ENCODE measurements at places on chromosomes 3 and 15.

- DNase-seq = no peak
Observed at GRCh38 chr3:29538610-29538958, 257.7 kb downstream of the RBMS3 start.

GRCh38 chr15:30791239-30792175 is 112.2 kb upstream of the FAN1 start:
- no peak for DNase-seq

GRCh38 chr3:134333522-134334181 is 40.6 kb downstream of the AMOTL2 start:
- no peak for DNase-seq

DNA sequence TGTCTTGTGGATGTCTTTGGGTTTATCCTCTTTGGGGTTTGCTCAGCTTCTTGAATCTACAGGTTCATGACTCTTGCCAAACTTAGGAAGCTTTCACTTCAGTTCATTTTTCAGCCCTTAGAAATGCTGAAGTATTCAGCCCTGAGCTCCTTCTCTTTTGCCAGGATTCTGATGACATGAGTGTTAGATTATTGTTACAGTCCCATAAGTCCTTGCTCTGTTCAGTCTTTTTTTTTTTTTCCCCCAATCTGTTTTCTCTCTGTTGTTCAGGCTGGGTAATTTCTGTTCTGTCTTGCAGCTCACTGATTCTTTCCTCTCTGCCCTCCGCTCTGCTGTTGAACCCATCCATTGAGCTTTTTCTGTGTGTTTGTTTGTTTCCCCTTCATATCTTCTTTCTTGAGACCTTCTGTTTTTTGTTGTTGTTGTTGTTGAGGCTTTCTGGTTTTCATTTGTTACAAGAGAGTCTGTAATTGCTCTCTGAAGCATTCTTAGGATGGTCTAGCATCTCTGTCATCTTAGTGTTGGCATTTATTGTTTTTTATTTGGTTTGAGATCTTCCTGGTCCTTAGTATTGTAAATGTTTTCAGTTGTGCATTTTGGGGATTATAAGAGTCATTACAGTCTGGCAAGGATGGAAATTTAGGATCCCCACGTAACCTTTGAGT is 18.4 kb downstream of the LRCH3 start:
- DNase-seq = no peak

DNA sequence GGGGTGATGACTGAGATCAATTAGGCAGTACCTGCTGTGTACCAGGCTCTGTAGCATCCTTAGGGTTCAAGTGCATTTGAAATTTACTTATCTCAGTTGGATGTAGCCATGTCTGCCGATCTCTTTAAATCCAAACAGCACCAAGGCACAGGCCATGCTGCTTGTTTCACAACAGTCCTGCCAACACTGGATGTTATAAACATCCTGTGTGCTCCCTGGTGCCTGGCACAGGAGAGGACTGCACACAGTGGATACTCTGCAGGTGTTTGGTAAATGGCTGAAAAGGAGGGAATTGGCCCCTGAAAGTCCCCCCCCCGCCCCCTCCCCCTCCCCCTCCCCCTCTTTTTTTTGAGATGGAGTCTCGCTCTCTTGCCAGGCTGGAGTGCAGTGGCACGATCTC is 27.0 kb downstream of the CTSH start:
- no peak for DNase-seq
